SJSA1 (cell line): ENCODE measurements at places on chromosomes 12 and 14.

DNA sequence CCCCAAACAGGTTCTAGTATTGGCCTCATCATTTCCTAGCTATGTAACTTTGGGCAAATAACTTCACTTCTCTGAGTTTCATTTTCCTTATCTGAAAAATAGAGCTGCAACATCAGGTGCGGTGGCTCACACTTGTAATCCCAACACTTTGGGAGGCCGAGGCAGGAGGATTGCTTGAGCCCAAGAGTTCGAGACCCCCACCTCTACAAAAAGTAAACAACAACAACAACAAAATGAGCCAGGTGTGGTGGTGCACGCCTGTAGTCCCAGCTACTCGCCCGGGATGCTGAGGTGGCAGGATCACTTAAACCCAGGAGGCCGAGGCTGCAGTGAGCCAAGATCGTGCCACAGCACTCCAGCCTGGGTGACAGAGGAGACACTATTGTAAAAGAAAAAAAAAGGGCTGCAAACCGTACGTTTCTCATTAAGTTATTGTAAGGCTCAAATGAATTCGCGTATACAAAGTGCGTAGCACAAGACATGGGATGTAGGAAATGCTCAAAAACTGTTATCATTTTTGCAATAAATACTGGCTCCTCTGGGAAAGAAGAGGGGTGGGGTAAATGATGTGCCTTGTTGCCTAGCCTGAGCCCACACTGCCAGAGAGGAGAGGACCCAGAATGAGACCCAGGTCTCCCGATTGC, 903 bp downstream of the C12orf76 start:
- DNase-seq = no peak

DNA sequence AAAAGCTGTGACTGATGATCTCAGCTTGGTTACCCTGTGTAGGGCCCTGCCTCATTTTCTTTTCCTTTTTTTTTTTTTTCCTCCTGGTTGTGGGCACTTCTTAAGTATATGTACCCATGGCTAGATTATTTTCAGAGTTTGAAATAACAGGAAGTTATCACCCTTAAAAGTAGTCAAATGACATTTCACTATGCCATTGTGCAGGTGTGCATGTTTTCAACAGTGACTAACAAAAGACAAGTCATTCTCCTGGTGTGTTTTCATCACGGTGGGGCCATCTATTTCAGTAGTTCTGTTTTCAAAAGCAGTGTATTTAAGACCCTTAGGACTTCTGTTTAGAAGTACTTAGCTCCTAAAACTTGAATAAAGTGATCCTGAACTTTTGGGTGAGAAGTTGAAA, 15.0 kb downstream of the GABARAPL1 start:
- DNase-seq = no peak

GRCh38 chr12:3092764-3093163, 15.6 kb downstream of the TSPAN9 start:
- no peak for DNase-seq

- DNase-seq = no peak
These were observed 17.1 kb upstream of the TBX3 start for GRCh38 chr12:114701104-114701414.

DNA sequence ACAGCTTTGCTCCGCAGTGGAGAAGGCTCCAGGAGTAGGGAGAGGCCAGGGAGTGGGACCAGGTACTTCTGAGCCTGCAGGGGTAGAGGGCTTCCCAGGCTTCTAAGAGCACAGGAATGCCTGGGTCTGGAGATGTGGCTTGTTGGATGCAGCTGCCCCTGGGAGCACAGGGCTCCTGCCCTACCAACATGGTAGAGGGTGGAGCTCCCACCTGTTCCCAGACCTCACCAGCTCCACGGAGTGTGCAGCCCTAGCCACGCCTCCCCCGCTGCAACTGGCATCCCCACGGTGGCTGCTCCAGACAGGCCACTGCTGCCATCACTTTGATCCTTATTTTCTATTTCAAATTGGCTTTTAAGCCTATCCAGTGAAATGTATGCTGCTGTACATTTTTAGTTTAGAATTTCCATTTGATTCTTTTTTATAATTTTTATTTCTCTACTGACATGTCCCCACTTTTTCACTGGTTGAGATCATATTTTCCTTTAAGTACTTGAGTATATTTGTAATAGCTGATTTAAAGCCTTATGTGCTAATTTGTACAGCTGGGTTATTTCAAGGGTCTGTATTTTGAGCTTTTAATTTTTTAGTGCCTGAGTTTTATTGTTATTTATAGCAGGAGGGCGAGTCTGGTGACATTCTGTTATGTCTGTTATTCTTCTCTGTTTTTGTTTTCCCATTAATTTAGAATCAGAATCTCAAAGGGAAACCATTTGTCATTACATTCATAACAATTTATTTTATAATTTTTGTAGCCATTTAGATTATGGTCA, 78.0 kb downstream of the DERA start:
- DNase-seq = no peak

DNA sequence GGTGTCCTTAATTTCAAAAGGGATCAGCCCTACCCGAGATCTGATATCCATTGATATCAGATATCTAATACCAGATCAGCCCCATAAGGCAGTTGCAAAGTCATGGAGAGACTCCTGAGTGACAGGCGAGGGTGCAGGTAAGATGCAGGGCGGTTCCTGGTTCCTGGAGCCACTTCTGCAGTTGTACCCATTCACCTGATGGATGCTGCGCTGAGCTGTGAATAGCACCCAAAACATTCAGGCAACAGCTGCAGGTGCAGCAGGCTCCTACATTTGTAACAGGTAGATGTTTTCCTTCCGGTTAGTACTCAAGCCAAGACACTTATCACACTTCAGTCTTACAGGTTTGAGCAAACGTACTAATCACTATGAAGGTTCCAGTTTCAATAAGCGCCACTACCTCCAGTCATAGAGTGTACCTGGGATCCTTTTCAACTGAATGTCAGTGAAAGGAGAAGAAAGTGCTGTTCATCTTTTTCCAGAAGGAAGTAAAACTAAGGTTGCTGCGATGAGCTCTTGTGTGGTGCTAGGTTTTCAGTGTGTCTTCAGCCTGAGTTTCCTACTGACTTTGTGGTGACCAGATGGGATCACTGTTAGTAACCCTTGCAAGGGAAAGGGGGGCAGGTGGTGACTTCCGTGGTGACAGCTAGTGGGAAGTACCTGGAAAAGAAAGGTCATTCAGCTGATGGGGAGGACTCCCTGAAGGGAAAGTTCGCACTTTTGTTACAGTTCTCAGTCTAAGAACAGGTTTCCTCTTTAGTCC, 1.9 kb downstream of the ATP6V0A2 start:
- no peak for DNase-seq

GRCh38 chr12:50066402-50066801, 9.0 kb downstream of the ASIC1 start:
- peak; percentile 41 for DNase-seq

DNA sequence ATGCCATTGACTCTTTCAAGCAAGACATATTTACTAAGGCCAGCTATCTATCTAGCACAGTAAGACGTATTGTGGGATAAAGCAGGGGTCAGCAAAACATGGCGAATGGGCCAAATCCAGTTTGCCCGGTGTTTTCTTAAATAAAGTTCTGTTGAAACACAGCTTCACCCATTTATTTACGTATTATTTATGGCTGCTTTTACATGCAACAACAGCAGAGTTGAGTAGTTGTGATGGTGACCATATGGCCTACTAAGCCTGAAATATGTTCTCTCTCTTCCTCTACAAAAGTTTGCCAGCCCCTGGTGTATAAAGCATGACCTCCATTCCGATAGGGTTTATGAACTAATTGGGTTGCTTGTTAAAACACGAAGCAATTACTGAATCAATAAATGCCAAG, 322.1 kb downstream of the CCDC91 start:
- DNase-seq = no peak

GRCh38 chr12:107655281-107656065, 30.1 kb upstream of the PWP1 start:
- no peak for DNase-seq

DNA sequence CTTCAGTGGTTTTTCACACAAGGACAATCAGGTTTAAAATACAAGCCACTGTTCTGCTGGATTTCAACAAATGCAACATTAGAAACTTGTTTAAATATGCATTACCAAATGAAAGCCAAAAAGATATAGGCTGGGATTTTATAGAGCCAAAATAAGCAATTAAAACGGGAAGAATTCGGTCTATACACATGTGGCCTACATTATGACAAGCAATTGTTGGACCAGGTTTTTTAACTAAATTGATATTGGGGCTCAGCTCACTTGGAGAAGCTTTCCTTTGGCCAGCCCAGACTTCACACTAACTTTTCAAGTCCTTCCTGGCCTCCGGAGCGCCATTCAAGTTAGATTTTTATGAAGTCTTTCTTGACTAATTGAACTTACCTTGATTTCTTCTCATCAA, 16.9 kb upstream of the PDE3A start:
- no peak for DNase-seq

DNA sequence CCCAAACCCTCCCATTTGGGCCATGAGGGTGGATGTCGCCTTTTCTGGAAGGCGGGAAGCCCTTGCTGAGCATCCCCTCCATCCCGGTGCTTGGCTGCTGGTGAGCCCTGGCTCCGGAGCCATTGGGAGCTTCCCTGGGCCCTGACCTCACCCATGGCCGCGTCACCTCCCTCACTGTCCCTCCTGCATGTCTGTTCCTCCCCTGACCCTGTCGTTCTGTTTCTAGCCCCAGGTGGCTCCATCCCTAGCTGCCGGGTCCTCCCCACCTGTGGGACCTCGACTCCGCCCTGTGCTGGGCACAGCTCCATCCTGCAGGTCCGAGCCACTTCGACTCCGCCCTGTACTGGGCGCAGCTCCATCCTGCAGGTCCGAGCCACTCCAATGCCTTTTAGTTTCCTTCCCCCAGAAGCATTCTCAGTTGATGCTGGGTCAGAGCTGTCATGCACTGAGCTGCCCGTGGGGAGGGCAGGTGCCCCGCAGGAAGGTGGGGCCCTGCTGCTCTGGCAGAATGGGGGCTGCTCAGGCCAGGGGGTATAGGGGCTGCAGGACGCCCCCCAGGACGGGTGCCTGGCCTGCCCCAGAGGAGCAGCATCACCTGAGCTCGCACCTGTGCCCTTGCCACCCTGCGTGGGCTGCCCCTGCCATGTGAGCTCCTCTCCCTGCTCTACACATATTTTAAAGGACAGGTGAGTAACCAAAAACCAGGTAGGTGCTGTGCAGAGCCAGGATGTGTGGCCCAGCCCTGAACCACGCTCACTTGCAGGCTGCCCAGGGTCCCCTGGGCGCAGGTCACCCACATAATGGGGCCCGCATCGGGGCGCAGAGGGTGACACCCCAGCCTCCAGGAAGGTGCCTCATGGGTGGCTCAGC, 19.0 kb downstream of the NOC4L start:
- no peak for DNase-seq

DNA sequence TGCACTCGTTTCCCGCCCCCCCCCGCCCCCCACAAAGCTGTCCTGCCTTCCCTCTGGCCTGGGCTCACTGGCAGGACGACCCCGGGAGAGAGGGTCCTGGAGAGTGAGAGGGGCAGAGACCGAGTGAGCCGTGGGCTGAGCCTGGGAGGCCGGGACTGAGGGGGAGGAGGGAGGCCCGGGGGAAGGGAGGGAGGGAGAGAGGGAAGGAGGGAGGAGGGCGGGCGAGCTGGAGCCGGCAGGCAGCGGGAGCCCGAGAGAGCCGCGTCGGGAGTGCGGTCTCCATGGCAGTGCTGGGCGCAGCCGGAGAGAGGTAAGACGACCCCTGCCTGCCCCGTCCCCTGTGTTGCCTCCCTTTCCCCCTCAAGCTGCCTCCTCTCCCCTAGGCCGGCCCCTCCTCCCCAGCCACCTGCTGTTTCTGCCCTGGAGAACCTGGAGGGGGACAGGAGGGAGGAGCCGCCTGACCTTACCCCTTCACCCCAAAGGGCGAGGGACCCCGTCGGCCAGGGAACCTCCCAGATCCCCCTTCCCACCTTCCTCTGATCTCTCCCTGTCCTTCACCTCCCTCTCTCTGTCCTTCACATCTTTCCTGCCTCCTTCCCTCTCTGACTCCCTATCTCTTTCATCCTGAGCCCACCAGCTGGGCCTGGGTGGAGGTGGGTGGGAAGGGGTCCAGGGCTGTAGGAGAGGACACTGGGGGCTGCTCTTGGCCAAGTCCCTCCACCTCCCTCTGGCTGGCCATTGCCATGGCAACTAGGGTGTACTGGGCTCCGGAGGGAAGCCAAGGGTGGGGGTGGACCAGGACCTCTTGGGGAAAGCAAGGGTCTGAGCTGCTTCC, at the start of gene GPR162:
Gene GPR162 (plus strand): TSS at position 231 of the 835 bp plus-strand sequence. CDS start 2,078 bp downstream, outside the sequence.
- no peak for DNase-seq

DNA sequence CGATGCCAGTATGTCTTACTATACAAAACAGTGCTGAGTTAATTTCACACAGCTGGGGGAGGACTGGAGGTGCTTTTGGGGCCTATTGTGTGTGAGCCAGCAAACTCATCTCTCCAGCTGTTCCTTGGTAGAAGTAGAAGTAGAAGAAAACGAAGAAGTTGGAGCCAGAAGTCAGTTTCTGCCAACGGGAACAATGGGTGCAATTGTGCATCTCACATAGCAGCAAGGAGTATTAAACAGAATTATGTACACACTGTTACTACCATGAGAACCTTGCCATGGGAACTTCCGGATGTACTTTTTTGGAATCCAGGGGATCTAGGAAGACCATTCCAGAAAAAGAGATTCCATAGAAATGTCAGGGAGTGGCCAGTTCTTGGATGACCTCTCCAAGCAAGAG, 88.6 kb downstream of the VCPKMT start:
- no peak for DNase-seq

- peak; percentile 41 for DNase-seq
These were observed 5.0 kb upstream of the CCND2 start for GRCh38 chr12:4268329-4269181.

DNA sequence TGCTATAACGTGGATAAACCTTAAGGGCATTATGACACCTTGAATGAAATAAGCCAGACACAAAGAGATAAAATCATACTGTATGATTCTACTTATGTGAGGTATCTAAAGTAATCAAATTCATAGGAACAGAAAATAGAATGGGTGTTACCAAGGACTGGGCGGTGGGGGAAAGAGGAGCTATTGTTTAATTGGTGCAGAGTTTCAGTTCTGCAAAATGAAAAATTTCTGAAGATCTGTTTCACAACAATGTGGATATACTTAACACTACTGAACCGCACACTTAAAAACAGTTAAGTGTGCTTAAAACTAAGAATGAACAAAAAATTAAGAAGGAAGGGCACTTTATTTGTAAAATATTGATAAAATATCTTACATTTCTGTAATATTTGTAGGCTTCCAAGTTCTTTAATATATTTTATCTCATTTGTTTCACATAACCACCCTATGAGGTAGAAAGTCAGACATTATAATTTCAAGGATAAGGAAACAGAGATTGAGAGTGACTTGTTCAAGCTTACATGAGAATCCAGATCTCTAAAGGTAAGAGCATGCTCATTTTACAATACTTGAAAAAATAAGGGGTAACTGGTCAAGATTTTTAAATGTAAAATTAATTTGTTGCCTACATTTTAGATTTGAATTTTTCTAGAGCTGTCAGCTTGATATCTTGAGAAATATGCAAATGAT, 14.9 kb downstream of the LTA4H start:
- no peak for DNase-seq

- DNase-seq = peak; percentile 41
These were observed 725 bp downstream of the CHPT1 start for GRCh38 chr12:101697930-101698799.
